NCI-H187 (cell line): ENCODE measurements at places on chromosomes 4 and X.

DNA sequence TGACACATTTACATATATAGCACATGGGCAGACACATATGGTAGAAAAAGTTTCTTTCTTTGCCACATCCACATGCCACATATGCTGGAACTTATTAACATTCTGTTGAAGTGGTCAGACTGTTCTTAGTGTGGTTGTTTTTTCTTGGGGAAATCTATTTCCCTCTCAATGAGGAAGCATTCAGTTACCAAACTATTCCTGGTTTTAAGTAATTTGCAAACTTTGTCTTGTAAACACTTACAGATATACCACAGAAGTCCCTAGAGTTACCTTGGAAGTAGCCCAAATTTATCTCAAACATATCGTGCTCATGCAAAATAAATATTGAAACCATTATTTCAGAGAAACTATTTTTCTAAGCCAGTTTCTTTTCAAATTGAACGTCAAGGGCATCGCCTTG lies 625.5 kb upstream of the INTU start:
- no peak for DNase-seq

- DNase-seq = no peak
These were observed 1715.2 kb upstream of the ADGRL3 start for GRCh38 chr4:59484944-59485343.

GRCh38 chr4:47525154-47525819 lies 40.2 kb downstream of the ATP10D start:
- DNase-seq = no peak

DNA sequence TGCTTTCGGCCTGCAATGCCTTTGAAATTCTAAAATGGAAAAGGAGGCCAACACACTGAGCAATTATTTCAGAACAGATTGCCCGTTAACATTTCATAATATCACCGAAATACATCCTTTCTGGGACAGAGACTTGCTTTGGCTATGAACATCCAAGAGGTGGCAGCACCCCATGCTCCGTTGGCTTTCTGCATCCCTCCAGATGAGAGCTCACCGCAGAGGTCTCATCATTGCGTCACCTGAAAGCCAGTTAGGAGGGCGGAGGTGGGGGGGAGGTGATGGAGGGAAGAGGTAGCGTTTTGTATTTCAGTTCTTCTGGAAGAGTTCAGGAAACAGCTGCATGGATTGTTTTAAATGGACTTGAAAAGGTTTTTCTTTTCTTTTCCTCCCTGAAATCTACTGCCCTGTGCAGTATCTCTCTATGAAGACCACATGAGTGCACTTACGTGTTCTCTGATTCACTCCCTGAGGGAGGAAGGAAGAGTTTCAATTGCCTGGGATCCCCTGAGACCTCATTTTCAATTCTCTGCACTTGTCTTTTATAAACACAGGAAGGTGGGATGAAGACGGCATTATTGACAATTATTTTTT lies 166.8 kb upstream of the PGRMC2 start:
- DNase-seq = peak; percentile 65

DNA sequence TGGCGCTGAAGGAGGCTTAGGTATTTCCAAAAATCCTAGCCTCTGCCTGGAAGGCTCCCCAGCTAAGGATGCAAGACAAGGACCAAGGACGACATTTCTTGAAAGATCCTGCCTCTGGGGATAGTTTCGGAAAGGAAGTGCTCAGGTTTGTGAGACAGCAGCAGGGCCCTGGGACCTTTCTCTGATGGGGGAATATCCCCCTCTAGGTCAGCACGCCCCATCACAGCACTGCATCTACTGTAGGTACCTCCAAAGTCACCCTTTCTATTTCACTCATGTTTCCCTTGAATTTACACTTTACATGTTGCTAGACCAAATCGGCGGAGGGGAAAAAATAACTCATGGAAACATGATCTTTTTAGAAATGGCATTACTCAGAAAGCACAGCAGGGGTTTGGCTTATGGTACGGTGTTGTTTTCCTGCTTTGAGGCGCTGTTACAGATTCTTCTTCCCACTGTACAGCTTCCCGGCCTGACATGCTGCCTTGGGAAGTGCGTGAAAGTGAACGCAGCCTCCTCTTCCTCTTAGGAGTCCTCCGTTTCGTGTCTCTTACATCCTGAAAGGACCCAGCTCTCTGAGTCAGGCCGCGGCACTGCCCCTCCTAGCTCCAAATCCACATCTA lies 77.2 kb upstream of the DHRSX start:
- DNase-seq = no peak

DNA sequence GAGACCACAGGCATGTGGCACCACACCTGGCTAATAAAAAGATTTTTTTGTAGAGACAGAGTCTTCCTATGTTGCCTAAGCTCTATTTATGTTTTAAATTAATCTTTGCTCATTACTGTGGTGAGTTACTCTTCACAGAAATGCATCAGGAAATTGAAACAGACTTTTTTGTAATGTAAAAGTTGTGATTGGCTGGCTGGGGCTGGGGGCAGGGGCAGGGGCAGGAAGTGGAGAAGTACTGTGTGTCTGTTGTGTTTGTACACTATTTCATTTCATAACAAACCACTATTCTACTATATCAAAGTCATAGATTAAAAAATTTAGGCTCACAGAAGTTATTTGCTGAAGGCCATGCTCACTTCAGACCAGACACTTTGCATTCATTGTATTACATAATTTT lies 19.1 kb upstream of the ABRAXAS1 start:
- DNase-seq = no peak

DNA sequence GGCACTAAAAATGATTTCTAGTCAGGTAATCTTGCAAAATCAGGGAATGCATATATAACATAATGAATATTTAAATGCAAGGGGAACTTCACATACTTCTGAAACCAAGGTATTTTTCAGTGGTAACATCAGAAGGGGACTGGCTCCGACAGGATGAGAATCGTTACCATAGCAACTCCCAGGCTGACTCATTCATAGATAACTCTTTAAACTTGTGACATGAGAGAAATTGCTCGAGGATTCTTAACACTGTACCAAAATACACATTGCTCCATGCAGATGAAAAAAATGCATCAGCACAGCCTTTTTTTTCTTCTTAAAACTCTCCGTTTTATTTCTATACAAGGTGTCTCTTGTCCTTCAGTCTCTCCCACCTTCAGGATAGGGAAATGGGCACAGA lies 114.3 kb downstream of the GABRB1 start:
- DNase-seq = no peak

DNA sequence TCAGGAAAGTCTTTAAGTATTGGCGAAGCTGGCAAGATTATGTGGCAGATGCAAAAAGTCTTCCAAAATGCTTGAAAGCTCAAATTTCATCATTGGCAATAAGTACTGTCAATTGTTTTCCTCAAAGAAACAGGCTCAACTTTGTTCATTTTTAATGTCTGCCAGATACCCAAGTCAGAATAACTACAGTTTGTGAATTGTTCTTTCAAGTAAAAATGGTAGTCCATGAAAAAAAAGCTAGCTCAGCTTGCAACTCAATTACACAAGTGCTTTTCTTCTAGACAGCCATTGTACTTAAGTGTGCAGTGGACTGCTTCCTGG lies 70.5 kb downstream of the AFF1 start:
- DNase-seq = no peak

DNA sequence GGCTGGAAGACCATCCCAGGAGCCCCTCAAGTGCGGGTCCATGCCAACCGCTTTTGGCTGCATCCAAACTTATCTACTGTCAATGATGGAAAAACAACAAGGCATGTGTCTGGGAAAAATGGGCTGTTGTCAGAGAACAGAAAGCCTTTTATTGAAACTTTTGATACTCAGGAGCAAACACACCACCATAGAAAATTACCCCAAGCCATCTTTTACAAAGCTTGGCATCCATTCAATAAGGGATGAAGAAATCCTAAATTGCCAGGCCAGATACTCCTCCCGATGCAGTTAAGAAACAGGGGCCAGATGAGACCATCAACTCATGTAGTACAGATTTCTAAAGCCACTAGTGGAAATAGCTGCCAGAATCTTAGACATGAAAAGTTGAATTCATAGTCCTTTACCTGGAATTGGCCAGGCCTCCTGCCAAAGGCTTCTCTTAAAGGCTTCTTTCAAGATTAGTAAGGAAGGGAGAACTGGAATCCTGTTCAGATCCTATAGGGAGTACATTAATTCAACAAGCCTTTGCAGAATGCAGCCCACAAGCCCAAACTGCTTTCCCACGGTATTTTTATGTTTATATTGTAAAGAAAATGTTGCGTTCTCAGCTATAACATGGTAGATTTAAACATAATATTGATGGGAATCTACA lies 145.4 kb upstream of the MAP3K15 start:
- no peak for DNase-seq

DNA sequence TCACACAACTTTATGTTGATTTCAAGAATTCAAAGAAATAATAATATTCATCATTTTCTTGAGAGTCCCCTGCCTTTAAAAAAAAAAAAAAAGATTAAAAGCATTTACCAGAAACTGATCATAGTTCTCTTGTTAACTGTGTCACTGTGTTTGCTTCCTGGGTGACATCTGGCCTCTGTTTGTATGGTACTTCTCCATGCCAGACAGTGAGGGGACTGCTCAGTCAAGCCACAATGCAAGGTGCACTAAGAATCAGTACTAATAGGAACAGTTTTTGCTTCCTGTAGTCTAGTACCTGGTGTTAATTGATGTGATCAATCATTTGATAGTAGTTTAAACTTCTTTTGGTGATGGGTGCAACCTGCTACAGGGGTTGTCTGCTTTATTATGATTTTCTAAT lies 77.5 kb downstream of the PHOX2B start:
- DNase-seq = no peak

- DNase-seq = no peak
These were observed 30.4 kb downstream of the STOX2 start for GRCh38 chr4:183935355-183936005.

DNA sequence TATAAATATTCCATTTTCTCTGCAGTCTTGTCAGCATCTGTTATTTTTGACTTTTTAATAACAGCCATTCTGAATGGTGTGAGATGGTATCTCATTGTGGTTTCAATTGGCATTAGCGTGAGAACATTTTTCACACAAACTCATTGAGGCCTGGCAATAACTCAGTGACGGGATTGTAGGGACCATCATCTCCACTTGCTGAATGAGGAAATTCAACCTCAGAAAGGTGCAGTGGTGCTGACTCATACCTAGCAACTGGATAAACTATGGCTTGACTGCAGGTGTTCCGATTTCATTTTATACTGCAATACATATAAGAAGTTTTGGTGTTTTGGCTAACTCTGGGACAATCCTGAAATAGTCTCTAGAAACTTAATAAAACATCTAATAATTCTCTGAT lies 88.3 kb upstream of the DDIT4L start:
- no peak for DNase-seq

DNA sequence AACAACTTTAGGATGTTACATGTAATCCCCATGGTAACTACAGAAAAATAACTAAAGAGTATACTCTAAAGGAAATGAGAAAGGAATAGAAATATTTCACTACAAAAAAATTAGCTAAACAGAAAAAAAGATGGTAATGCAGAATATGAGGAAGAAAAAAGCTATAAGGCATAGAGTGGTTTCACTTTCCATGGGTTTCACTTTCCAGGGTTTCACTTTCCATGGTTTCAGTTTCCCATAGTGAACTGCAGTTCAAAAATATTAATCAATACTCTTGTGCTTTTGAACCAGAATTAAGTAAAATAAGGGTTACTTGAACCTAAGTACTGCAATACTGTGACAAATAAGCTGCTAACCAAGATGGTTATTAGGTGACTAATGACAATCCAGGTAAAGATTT lies 42.0 kb downstream of the NPFFR2 start:
- no peak for DNase-seq

GRCh38 chr4:133668061-133668851 lies 519.2 kb downstream of the PCDH10 start:
- DNase-seq = no peak

DNA sequence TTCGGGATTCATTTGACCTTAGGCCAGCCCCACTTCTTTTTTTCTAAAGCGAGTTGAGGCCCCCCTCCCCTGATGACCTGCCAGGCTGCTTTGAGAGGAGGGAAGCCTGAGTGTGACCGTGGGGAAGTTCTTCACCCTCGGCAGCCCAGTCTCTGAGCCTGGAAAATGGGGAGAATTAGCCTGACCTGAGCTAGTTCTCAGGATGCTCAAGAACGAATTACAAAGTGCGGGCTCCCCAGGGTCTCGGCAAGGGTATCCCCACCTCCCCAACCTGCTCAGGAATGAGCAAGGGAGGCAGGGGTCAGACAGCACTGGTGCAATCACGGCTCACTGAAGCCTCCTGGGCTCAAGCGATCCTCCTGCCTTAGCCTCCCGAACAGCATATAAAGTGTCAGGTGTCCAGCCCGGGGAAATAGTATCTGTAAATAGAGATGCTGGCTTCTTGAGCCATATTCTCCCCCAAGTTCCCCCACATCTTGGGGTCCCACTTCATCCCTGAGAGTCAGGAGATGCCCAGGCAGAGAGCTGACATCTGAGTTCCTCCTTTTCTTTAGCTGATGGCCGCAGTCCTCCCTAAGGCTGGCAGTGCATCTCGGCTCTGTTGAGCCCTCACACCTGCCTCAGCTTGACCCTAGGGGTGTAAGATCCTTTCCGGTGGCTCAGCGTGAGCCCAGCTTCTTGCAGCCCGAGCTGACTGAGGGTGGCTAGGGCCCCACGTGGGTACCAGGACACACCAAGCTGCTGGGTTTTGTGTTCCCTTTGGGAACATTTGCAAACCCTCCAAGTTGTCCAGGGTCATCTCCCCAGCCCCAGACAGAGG lies 1.6 kb downstream of the DUSP9 start:
- DNase-seq = no peak

GRCh38 chrX:114959729-114960128 lies 57.7 kb downstream of the IL13RA2 start:
- no peak for DNase-seq

DNA sequence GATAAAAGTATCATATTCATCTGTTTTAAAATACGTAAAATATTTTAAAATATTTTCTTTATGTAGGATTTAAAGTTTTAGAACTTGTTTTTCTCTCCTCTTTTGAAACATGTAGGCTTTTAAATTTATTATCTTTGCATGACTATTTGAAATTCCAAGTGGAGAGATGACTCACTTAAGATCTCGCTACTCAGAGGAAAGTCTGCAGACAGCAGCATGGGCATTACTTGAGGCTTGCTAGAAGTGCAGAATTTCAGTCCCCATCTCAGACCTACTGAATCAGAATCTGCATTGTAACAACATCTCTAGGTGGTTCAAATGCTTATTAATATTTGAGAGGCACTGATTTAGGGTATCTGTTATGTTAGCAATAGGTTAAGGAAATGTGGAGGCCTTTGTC lies 225.7 kb upstream of the ARX start:
- no peak for DNase-seq

DNA sequence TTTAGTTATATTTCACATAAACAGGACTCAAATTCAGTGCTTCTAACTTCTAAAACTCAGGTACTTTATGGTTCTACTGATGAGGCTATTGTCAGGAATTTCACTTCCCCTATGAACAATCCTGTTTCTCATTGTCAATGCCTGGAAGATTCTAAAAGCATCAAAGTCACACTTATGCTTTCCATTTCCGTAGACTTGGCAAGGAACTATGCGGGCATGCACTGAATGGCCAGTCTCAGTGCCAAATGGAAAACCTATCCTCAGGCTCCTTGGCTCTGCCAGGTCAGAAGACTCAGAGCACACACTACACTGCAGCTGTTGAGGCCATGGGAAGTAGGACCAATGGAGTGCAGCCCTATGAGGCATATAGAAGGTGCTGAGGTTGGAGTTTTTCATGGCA lies 97.0 kb upstream of the PTPN13 start:
- no peak for DNase-seq
